ENCODE measurements at places on chromosomes 7 and 10.

- no peak for DNase-seq
These were observed 82.8 kb upstream of the VIPR2 start for GRCh38 chr7:159227433-159227832.

DNA sequence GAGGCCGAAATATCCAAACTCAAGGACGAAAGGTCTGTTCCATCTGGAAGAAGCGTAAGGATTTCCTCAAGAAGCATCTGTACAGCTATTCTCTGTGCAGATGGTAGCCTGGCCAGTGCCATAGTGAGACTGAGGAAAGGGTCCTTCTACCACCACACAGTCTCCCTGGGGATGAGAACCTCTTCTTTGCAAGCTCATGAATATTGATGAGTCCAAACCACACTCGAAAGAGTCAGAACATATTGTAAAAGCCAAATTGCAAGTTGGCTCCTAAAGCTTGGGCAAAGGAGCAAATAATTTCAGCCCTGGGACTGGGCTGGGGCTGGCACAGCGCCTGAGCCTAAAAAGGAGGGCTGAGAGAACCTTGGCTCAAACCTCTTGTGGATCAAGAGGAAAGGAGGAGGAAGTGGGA is 66.1 kb upstream of the PIP4K2A start:
- DNase-seq = no peak

DNA sequence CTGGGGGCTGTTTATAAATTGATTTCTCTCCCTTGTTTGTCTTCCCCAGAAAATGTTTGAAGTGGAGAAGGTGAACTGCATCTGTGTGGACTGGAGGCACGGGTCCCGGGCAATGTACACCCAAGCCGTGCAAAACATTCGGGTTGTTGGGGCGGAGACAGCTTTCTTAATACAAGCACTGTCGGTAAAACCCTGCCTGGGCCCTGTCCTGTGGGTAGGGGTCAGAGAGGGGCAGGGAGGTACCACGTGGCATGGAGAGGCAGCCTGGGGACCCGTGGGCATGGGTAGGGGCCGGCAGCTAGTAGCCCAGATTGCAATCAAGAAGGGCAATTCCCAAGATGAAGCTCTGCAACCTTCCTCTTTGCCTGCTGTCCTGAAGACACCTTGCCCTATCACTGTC is 6.1 kb downstream of the PNLIPRP2 start:
- DNase-seq = no peak

- DNase-seq = no peak
These were observed 6.7 kb upstream of the MAFK start for GRCh38 chr7:1523844-1524243.

DNA sequence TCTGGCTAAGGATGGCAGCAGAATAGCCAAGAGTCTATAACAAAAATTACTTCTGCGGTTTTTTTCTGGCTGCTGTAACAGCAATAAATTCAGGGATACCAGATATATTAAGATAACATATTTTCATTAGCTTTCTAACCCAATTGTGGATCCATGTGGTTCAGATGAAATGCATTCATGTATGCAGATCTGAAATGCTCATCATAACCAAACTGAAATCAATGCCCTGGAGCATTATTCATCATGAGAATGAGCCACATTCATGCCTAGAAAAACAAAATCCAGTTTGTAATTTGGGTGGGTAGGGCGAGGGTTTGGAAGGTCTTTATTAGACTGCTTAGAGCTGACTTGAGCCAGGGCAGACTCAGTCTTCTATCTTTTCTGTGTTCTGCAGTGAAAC is 69.8 kb upstream of the SEMA3A start:
- no peak for DNase-seq

GRCh38 chr7:149027611-149028345 is 527 bp downstream of the PDIA4 start:
- no peak for DNase-seq

- no peak for DNase-seq
These were observed 13.6 kb upstream of the KCND2 start for GRCh38 chr7:120259386-120259785.

DNA sequence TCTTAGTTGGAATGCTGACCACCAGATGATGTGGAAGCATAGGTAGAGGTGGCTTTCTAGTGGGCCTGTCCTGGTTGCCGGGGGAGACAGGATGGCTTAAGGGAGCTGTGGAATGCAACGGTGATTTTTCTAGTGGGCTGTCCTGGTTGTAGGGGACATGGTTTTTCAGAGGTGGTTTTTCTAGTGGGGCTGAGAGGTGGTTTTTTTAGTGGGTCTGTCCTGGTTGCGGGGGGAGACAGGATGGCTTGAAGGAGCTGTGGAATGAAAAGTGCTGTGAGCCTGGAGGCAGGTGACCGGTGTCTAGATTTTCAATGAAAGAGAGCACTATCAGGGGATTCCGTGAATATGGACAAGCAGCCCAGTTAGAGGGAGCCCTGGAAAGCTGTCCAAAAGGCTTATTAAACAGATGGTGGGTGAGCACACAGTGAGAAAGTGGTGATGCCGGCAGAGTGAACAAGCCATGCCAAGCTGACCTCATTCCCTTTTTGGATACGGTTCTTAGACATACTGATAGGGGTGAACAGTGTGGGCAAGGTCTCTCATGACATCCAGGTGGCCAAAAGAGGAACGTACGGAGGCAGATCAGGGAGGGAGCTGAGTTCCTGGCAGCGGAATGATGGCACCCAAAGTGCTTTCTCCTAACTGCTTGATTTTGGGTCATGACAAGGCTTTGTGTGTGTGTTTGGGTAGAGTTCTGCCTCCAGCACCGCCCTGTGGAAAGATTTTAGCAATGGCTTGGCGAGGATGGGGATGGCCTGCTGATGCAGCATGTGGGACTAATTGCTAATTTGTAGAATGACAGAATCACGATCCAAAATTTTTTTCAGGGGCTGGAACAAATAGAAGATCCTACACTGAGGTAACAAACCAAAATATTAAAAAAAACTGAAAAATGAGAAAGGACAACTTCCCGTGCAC is 126.6 kb downstream of the TMEM178B start:
- no peak for DNase-seq

DNA sequence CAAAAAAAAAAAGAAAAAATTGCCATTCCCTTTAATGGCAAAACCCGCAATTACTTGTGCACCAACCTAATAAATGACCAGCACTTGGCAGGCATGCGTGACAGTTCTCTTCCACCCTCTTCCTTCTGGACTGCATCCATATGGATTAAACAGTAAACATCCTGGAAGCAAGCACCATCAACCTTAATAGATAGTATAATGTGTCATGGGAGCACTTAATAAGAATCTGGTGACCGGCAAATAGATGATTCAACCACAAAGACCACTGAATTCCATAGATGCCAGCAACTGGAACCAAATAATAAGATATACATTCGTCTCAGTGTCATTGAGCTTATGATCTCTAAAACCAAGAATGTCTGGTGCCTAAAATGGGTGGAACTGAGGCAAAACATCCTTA is 610.2 kb downstream of the CALN1 start:
- DNase-seq = no peak

DNA sequence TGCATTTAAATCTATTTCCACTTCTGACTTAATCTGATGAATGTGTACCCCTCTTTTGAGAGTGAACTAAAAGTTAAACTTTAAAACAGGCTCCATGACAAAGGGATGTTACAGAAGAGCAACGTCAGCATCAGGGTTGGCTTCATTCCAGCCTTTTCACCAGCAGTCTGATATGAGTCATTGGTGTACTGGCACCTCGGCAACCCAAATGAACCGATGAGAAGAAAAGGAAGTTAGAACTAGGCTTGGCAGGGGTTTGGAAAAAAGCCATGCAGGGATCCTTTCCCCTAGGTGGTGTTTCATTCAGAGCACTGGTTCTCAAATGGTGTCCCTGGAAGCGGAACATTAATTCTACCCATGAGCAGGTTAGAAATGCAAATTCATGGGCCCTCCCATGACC is 53.6 kb downstream of the SEC61G start:
- DNase-seq = peak; percentile 60

DNA sequence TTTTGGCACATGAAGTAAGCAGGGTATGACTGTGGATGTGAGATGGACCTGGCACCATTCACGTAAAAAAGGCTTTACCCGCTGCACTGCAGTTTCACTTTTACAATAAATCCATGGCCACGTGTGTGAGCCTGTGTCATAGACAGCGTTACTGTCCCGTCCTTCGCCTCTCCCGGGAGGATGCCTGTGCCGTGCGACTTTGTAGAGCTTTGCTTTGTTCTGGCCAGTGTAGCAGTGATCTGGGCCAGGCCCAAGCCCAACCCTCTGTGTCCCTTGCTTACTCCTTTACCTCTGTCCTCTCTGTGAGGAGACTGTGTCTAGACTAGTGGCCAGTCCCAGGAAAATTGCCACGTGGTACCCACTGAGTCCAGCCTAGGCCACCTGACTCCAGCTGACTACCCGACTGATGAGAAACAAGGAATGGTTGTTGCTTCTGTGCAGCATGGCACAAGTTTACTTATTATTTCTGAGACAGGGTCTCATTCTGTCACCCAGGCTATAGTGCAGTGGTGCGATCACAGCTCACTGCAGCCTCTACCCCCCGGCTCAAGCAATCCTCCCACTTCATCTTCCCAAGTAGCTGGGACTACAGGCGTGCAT is 48.1 kb downstream of the JAKMIP3 start:
- no peak for DNase-seq

DNA sequence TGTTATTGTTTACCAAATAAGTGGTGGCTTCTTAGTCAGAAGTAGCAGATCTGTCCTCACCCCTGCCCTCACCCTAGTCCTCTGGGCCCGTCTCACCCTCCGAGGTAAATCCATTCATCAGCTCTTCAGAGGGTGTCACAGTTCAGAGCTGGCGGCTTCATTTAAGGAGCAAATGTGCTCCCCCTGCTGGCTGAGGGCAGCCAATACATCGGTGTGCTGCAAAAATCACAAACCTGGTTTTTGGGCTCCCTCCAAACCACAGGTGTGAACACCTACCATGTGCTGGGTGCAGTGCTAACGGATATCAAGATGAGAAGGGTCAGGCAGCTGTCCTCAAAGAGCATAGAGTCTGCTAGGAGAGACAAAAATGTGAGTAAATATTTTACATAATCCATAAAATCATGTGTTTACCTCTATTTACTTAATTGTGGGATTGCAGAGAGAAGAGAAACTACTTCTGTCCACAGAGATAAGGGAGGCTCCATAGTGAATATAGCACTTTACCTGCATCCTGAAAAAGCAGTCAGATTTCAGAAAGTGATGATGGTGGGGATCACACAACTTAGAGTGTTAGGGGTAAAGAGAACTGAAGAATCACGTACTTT is 15.5 kb upstream of the CRTAC1 start:
- DNase-seq = peak; percentile 28

DNA sequence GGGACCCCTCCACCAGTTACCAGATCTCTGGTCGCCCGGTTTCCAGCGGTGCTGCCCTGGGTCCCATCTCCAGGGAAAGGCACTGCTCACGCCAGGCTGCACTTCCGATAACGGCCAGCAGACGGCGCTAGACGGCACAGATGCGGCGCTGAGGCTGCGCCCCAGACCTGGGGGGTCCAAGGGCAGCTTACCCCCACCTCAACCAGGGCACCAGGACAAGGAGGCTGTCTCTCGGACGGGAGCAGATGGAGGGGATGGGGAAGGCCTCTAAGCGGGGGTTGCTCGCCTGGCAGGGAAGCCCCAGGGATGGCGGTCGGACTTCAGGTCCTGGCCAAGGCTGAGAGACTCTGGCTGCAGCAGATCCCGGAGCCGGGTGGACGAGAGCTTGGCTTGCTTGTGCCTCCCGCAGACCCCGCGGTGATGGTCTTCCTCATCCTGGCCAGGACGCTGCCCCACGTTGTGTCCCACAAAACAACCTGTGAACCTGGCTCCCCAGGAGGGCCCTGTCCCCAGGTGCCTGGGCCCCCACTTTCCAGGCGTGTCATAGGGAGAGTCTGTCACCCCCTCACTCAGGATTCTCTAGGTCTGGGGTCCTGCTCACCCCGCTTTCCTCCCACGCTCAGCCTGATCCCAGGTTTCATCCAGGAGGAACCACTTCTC is 23.9 kb upstream of the ZNF716 start:
- DNase-seq = no peak

DNA sequence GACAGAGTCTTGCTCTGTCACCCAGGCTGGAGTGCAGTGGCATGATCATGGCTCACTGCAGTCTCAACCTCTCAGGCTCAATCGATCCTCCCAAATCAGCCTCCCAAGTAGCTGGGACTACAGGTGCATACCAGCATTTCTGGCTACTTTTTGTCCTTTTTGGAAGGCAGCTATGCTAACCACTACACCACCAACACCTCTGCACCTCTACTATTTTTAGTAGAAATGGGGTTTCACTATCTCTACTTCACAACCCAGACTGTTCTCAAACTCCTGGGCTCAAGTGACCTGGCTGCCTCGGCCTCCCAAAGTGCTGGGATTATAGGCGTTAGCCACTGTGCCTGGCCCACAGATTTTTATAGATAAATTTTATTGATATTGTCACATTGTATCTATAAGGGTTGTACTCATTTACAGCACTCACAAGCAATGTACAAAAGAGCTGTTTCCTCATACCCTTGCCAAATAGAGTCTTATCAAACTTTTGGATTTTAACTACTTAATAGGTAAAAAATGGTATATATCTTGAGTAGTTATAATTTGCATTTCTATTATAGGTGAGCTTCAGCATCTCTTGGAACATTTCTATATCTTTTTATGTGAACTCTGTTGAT is 23.7 kb downstream of the PRR15 start:
- no peak for DNase-seq

Measured in kidney epithelial cell (primary cell).